ENCODE measurements at places on chromosomes 2 and 18. TPM values are rescaled to one million over a fixed set of nuclear protein-coding genes. Genes with fewer than 3 reads are reported as not detected.

DNA sequence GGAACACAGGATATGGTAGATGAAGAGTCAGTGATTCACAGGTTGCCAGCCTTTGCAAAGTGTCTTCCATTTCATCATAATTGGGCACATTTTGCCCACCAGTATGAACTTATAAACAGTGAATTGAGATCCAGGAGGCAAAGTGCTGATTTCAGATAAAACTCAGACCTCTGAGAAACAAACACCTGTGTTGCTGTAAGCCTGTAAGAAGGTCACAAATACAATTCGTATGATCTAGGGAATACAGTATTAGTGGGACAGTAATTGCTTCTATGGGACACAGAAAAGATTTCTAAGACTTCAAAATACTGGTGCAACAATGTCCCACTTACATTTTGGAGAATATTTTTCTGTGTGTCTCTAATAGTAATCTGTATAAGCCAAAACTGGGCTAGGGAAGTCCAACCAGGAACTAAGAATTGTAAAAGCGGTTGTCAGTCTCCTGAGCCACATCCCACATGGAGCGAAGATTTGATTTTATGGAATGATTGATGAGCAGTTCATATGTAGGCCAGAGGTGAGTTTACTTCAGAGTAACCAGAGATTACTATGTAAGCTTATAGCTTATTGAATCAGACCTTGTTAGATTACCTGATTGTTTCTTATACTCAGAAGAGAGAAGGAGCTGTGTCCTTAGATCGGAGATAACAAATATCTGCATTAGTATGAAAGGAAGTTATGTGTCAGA lies 728.4 kb downstream of the LRRTM4 start:
- H3K27me3 ChIP-seq: no peaks in the 10 kb centered on the region
- no peaks in the 10 kb centered on the region for H3K36me3 ChIP-seq
- no peak overlapping the region for H3K27ac ChIP-seq
- no peak overlapping the region for H3K4me3 ChIP-seq

DNA sequence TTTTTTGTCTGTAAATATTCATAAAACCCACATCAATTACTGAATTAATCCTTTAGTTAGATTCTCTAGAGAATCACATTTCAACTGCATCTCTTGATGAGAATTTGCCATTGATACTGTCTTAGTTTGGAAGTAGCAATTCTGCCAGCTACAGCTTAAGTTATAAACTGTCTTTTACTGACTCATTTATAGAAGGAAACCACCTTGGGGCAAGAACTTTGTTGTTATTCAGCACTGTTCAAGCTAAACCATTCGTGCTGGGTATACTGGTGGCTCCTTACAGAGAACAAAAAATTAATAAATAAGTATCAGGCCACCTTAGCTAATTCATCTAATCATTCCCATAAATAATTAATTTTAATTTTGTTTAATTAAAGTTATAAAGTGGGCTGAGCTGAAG lies 1082.6 kb upstream of the CELF4 start:
- H3K4me3 ChIP-seq: no peak overlapping the region
- no peaks in the 10 kb centered on the region for H3K27me3 ChIP-seq
- no peaks in the 10 kb centered on the region for H3K4me1 ChIP-seq
- H3K36me3 ChIP-seq: no peaks in the 10 kb centered on the region
- DNase-seq: no peak
- H3K27ac ChIP-seq: no peak overlapping the region

GRCh38 chr18:32548688-32549087 lies 78.0 kb upstream of the GAREM1 start:
- H3K4me1 ChIP-seq: no peaks in the 10 kb centered on the region
- peaks cover 2% of the 10 kb centered on the region for H3K27me3 ChIP-seq
- no peaks in the 10 kb centered on the region for H3K36me3 ChIP-seq
- no peak overlapping the region for H3K27ac ChIP-seq
- DNase-seq: no peak

GRCh38 chr2:231391981-231392380 lies 3.5 kb upstream of the B3GNT7 start:
- peaks cover 17% of the 10 kb centered on the region for H3K4me1 ChIP-seq
- no peak for DNase-seq
- H3K4me3 ChIP-seq: no peak overlapping the region

- H3K36me3 ChIP-seq: no peaks in the 10 kb centered on the region
- H3K4me3 ChIP-seq: no peak overlapping the region
- H3K27ac ChIP-seq: no peak overlapping the region
- H3K27me3 ChIP-seq: no peaks in the 10 kb centered on the region
- H3K4me1 ChIP-seq: no peaks in the 10 kb centered on the region
These were observed 498.5 kb downstream of the DPP10 start for GRCh38 chr2:114940785-114941458.

- no peaks in the 10 kb centered on the region for H3K36me3 ChIP-seq
- no peaks in the 10 kb centered on the region for H3K27me3 ChIP-seq
- no peaks in the 10 kb centered on the region for H3K4me1 ChIP-seq
- no peak overlapping the region for H3K4me3 ChIP-seq
These were observed 39.3 kb downstream of the RTP5 start for GRCh38 chr2:241908686-241909420.

- no peaks in the 10 kb centered on the region for H3K36me3 ChIP-seq
- H3K27ac ChIP-seq: no peak overlapping the region
- DNase-seq: no peak
- H3K4me1 ChIP-seq: peaks cover 10% of the 10 kb centered on the region
- H3K27me3 ChIP-seq: peaks cover 4% of the 10 kb centered on the region
These were observed 257.2 kb downstream of the DYSF start for GRCh38 chr2:71710367-71711132.

DNA sequence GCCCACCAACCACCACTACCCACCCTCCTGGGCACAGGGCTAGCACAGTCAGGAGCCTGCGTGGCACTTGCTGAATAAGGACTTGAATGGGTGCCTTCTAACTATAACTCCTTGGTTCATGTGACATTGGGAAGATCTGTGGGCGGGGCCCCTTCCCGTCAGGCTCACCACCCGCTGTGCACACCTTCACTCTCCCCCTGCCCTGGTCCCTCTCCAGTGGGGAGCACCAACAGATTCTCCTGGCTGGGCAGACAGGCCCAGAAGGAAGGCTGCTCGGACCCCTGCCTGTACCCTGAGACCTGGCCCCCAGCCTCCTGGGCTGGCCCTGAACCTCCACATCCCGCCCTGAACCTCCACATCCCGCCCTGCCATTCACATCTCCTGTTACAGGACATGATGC lies 33.4 kb upstream of the POMC start:
- H3K4me3 ChIP-seq: no peak overlapping the region
- no peaks in the 10 kb centered on the region for H3K27me3 ChIP-seq
- no peaks in the 10 kb centered on the region for H3K36me3 ChIP-seq
- H3K4me1 ChIP-seq: no peaks in the 10 kb centered on the region

DNA sequence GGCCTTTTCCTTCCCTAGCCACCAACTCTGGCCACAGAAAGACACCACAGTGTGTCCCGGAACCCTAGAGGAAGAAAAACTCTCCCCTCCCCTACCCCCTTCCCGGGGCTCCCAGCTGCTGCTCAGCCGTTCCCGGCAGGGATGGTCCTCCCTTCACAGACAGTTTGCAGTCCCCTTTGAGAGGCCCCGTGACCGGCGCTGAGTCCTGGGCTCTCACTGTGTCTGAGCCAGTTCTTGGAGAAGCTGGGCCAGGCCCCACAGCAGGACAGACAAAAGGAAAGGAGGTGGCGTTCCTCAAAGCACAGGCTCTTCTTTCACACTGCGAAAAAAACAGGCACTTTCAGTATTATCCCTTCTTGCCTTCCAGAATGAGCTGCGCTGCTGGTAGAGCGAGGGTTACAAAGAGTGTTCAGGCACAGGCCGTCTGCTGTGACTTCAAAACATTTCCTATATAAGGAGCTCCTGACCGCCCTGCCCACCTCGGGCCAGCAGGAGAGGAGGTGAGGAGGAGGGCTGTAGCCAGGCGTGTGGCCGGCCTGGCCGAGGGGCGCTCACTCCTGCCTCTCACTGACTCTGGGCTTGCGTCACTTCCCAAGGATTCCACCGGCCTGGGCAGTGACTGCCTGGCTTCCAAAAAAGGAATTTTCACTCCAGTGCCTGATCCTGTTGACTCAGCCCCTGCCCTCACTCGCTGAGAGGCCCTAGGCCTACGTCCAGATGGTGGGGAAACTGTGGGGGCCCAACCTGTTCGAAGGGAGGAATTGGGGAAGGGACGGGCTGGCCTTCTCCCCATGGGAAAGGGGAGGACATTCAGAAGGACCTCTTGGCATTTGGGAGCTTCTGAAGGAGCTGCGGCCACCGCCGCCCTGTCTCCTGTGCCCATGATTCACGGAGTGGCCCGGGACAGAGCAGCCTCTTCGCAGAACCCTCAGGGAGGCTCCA lies 24.9 kb downstream of the CIDEA start:
- peak overlapping the region; percentile 94 for H3K27ac ChIP-seq
- peaks cover 47% of the 10 kb centered on the region for H3K4me1 ChIP-seq
- peak; percentile 96 for DNase-seq
- no peaks in the 10 kb centered on the region for H3K27me3 ChIP-seq
- H3K4me3 ChIP-seq: peak overlapping the region; percentile 45
- no peaks in the 10 kb centered on the region for H3K36me3 ChIP-seq

DNA sequence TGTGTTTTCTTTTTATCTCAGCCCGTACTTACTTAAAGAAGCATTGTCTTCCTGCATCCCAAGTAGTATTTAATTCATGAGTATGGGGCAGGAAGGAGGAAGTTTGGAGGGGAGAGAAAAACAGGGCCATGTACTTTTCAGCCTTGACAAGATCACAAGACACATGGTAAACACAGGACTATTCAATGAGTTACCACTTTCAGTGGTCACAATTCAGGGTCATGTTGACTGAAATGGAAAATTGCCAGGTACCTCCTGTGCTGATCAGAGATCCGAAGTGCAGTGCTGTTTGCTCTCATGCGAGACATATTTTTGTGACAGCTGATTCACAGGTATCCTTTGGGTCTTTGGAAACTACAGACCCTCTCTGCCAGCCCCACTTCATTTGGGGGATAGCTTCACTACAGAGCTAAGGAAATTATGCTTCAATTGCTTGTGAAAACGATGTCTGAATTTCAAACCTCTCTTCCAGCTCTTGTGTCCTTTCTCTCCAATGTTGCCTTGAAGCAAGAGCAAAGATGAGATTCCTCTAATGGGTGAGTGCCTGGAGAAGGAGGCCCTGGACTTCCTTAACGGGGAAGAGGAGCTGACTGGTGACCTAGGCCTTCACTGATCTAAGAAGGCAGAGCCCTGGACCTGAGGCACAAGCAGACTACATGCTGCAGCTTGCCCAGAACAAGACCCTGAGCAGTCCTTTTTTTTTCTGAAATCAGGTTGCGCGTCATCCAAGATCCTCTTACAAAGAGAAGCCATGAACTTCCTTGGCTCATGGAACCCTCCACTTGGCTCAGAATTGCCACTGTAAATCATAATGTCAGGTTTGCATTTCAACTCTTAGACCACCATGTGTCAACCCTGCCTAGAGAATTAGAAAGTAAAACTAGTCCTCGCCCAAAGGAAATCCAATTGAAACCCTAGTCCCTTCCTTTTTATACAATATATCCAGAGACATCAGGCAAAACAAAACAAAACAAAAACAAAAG lies 44.1 kb downstream of the EVA1A start:
- H3K4me1 ChIP-seq: no peaks in the 10 kb centered on the region
- DNase-seq: peak; percentile 27
- peaks cover 52% of the 10 kb centered on the region for H3K36me3 ChIP-seq
- H3K27me3 ChIP-seq: no peaks in the 10 kb centered on the region
- no peak overlapping the region for H3K4me3 ChIP-seq

- peak; percentile 99 for DNase-seq
- peaks cover 33% of the 10 kb centered on the region for H3K4me1 ChIP-seq
- H3K4me3 ChIP-seq: peak overlapping the region; percentile 96
- H3K27me3 ChIP-seq: no peaks in the 10 kb centered on the region
- no peaks in the 10 kb centered on the region for H3K36me3 ChIP-seq
These were observed 246 bp upstream of the KLF7 start for GRCh38 chr2:207166039-207166348.

Gene ABHD1
- total RNA-seq: not detected

Gene DCDC2C
- total RNA-seq: not detected

Gene GRB14
- total RNA-seq: 8.6 TPM

Gene TMEM185B
- total RNA-seq: 27.9 TPM

Gene PHOSPHO2
- 3.0 TPM for total RNA-seq

Gene POLR1B
- 21.0 TPM for total RNA-seq

Gene ANKRD30B
- not detected for total RNA-seq

Gene FSHR
- total RNA-seq: 0.38 TPM

Gene DES
- 5.2 TPM for total RNA-seq

Gene LOXHD1
- not detected for total RNA-seq
